ENCODE measurements at places on chromosomes 11 and 22.
A peak's percentile ranks its signal among the peaks of the same experiment; 100 is the strongest.

DNA sequence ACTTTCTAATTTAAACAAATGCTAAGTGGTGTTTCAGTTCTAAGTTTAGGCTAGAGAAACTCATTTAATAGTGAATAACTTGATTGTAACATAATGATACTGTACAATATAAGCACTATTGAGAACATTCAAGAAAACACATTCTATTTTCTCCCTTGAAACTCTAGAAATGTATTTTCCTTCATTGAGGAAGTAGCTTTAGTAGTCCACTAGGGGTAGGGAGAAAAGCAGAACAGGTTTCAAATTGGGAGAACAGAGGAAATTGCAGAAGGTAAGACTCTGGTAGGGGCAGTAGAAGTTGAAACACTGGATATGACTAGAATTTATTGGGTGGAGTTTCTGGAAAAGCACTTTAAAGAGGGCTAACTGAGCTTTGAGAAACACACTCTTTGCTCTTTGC lies 31.6 kb upstream of the MPPED2 start:
- no peak for DNase-seq

- no peak for DNase-seq
These were observed 50.9 kb downstream of the APIP start for GRCh38 chr11:34865261-34865660.

DNA sequence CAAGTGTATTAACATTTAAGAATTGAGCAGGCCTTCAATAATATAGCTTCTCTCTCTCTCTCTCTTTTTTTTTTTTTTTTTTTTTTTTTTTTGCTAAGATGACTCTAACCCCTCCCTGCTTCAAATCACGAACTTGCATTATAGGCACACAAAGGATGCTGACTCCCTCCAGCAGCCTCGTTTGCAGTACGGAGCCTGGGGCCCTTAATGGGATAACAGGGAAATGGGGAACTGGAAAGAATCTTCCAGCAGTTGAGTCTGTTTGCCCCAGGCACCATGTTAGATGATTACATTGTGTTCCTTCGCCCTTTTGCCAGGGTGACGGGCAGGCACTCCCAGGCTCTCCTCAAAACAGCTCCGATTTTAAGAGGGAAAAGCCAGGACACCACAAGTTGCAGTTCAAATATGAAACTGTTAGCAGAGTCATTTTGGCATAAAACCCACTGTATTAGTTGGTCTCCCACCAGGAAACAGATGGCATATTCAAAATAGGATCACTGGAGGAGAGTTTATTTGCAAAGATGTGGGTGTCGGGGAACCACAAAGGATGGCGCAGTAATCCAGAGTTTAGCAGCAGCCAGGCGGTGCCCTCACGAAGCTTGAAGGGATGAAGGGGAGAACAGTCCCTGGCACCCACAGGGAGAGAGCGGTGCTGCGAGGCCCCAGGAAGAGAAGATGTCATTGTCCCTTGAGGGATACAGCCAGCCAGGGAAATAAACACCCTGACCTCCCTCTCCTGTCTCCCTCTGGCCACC lies 26.5 kb upstream of the TREH start:
- DNase-seq, result no peak

- no peak for DNase-seq
These were observed 124.6 kb downstream of the FEZ1 start for GRCh38 chr11:125371431-125371935.

- no peak for DNase-seq
These were observed 48.8 kb upstream of the CD44 start for GRCh38 chr11:35090125-35090524.

DNA sequence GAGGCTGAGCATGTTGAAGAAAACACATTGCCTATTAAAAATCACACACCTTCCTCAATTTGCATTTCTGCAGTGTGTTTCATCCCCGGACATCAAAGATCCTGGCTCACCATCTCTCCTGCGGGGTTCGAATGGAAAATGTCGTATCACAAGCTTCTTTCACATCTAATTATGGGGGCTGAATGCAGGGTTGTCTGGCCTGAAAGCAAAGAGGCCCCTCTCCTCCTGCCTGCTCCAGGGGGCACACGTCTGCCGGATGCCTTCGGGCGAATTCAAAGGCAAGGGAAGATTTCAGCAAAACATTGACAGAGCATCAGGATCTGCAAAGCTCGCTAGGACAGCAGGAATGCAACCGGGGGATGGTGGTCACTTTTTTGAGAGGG lies 1447.7 kb downstream of the TBC1D22A start:
- DNase-seq, result no peak

- DNase-seq, result no peak
These were observed 974.0 kb downstream of the TBC1D22A start for GRCh38 chr22:47736186-47737034.

DNA sequence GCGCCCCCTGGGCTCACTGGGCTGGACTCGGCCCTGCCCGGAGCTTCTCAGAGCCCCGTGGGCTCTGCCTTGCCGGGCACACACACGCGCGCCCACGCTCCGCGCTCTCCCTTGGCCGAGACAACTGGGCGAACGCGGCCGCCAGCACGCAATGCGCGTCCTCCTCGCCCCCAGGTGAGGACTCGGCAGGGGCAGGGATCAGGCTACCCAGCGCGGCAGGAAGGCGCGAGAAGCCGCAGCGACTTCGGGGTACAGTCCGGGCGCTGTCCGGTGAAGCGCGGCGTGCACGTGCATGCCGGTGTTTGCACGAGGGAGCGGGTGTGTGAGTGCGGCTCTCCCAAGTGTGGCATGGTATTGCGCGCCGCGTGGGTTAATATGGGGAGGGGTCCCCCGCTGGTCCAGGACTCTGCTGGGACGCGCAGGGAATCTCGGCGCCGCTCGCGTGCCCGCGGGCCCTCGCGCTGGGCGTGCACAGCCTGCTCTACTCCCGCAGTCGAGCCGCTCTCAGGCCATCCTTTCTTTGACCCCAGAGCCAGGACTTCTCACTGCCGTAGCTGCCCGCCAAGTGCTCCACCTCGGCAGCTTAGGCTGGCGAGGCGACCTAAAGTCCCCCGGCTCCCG lies 5.4 kb downstream of the WNT7B start:
- DNase-seq, result no peak

DNA sequence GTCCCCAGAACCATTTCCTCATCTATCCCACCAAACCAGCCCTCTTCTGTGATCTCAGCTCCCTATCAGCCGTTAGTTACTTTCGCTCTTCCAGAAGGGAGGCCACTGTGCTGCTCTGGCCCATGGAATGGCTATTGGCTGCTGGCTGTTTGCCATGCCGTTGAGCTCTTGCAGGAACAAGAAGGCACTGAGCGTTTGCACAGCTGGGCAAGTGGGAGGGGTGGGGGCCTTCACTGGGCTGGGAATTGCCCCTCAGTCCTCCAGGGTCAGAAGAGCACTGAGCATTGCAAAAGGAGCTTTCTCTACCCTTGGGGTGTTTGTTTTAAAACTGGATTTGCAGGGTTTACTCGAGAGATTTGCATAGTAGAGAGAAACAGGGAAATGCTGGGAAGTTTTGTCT lies 129.0 kb upstream of the PARVA start:
- no peak for DNase-seq

DNA sequence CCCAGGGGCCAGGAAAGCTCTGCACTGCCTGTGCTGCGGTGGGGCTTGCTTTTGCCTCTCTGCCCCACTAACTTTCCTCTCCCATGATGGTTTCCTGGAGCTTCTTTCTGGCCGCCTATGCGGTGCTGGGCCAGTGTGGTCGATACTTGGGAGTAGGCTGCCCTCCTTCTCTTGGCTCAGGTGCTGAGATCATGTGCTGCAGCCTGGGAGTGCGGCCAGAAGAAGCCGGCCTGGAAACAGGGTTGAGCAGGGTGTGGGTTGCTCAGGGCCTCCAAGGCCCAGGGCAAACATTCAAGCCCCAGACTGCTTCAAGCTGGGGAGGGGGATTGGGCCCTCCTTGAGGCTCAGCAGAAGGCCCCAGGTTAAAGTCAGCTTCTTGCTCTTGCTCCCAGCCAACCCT lies 125.0 kb downstream of the NTM start:
- no peak for DNase-seq

DNA sequence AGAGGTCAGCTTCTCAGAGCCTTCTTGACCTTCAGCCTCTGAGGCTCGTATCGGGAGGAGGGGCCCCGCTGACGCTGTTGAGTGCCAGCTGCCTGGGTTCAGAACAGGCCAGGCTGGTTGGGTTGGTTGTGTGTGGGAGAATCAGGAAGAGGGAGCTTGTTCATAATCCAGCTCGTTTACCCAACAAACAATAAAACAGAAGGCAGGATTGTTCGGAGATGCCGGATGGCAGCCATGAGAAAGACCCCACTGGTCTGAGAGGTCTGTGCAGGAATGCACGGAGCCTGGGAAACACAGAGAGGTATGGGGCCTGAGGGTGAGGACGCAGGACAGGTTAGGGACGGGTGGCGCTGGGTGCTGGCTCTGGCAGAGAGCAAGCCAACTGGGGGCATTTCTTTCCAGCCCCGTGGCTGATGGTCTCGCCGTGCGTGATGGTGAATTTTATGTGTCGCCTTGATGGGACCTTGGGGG lies 31.6 kb upstream of the SHANK2 start:
- no peak for DNase-seq

DNA sequence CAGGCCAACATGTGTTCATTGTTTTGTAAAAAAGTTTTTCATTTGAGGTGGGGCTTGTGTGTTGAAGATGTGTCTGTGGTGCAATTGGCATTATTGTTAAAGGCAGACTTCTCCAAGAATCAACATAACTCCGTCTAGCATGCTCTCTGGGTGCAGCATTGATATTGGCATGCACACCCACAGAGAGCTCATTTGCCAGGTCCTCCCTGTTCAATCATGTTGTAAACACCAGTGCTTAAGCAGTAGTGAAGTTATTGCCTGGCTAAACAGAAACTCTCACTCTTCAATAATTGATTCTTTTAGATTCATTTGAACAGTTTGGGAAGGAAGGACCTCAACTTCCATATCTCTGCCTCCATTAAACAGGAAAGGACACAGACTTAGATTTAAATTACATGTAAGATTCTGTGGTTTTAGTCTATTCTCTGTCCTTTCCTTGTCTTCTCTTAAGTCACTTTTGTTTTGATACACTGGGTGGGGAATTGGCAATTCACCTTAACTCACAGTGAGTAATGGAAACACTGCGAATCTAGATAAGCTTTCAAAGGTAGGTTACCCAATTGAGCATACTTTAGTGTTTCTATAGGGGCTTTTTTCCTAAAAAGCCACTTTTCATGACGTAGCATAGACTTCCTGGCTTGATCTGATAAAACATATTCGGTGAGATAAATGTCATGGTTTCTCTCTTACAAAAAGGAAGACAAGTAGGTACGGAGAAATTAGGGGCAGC lies 30.8 kb upstream of the EXPH5 start:
- DNase-seq, result no peak

- DNase-seq, result no peak
These were observed 590.9 kb upstream of the API5 start for GRCh38 chr11:42720716-42721563.

DNA sequence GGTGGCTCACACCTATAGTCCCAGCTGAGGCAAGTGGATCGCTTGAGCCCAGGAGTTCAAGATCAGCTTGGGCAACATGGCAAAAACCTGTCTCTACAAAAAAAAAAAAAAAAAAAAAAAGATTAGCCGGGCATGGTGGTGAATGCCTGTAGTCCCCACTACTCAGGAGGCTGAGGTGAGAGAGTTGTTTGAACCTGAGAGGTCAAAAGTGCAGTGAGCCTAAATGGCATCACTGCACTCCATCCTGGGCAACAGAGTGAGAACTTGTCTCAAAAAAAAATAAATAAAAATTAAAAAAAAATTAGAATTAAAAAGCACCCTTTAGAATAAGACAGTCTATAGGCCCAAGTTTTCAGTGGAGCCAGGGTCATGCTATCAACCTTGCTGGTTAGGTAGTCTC lies 95.5 kb downstream of the PDHX start:
- DNase-seq, result no peak

GRCh38 chr11:16769386-16769785 lies 30.9 kb downstream of the C11orf58 start:
- DNase-seq, result no peak

DNA sequence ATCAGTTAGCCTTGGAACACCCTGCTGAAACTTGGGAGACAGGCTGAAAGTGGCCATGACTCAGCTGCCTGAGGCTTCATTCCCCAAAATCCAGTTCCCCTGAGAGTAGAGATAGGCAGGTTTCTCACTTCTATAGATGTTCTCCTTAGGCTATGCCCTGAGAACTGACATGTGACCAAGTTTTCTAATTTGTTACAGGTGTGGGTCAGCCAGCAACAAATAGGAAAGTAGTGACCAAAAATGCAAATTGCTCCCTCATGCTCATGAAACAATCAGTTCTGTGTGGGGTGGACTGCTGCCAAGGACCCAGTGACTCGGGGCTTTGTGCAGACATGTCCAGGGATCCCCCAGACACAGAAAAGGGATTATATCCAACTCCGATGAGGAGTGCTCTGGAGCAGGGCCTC lies 7.3 kb upstream of the CCDC15 start:
- DNase-seq, result peak; percentile 37

DNA sequence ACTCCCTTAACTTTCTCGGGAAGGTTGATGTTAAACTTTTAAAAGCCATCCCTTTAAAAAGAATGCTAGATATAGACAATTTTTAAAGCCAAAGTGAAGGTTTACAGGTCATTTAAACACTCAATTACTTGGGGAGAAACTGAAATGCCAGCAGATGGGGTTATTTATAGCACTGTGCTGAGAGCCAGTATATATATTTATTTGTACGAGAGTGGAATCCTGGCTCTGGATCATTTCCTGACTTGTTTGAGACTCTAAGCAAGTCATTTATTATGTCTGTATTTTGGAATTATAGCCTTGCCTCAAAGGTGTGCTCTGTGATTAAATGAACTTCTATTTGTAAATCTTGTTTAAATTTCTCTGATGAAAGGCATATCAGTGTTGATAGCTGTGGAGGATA lies 6.8 kb upstream of the ZBED5 start:
- no peak for DNase-seq

GRCh38 chr11:94546886-94547285 lies 3.2 kb downstream of the FUT4 start:
- no peak for DNase-seq

DNA sequence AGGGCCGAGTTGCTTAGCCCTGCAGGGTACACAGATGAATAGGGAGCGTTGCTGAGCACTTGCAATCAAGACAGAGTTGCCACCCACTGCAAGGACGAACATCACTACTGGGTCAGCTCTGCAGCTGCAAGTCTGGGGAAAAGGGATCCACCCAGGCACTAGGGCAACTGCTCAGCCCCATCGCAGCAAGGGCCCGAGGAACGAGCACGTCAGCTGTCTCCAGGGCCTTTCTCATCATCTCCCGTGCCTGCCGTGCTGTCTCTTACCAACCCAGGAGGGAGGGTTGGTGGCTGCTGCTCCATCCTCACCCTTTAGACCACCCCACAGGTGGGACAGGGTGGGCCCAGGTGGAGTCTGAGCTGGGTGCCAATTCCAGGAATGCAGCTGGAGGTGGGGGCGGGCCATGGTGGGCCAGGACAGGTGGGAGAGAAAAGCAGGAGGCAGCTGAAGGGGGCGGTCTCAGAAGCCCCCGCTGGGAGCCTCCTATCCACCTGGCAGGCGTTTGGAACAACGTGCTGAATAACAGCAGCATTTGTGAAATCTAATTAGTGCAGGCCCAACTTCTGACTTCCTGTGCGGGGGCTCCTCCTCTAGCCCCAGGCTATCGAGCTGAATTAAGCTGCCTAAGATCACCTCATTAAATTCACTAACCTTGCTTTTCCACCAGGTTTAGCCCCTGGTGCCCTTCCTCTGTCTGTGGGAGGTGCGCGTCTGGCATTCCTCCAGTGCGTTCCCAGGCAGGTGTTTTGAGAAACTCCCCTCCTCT lies 252.5 kb downstream of the ST3GAL4 start:
- no peak for DNase-seq

- DNase-seq, result no peak
These were observed 36.5 kb upstream of the THY1 start for GRCh38 chr11:119459293-119459976.

- DNase-seq, result no peak
These were observed 60.6 kb downstream of the TRPC6 start for GRCh38 chr11:101523193-101523592.
